NCI-H460 (cell line): ENCODE measurements at places on chromosomes 3 and 15.

DNA sequence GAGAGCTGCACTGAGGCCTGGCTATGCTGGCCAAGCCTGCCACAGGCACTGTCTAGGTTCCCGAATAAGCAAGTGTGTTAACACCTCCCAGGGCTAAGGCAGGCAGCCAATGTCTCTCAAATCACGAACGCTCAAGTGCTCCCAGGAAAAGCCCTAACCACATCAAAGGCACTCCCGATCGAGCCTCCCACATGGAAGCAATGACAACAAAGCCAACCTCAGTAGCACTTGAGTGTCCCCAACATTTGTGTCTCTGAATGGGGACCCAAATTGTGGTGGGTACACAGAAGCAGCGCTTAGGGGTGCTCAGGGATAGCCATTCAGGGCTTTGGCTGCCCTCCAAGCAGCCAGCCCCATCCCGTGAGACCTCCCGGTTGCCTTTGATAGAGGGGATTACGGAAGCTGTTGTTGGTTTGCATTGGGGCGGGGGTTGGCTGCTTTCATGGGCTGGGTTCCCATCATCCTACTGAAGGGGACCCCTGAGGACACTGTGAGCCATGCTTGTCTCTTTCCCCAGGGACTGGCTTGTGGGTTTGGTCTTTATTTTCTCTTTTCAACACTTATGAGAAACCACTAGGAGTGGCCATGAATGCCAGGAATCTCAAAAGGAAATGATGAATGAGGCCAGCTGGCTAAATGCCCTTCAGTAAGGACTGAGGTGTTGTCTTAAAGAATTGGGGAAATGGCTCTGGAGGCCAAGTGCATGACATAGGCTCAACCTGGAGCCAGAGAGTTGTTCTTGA is 234.1 kb upstream of the FEZF2 start:
- no peak for DNase-seq

- no peak for DNase-seq
Observed at GRCh38 chr3:105533960-105534359, 167.3 kb downstream of the ALCAM start.

- DNase-seq = no peak
Observed at GRCh38 chr3:184600685-184601377, 39.2 kb downstream of the EPHB3 start.

DNA sequence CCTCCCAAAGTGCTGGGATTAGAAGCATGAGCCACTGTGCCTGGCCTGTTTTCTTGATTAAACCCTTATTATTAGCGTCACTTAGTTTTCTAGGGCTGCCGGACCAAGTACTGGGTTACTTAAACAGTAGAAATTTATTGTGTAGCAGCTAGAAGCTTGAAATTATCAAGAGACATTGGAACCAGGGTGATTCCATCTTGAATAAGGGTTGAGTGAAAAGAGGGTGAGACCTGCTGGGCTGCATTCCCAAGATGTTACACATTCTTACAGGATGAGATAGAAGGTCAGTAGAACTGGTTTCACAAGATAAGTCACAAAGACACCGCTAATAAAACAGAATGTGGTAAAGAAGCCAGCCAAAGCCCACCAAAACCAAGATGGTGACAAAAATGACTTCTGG is 18.6 kb upstream of the FSTL1 start:
- no peak for DNase-seq

DNA sequence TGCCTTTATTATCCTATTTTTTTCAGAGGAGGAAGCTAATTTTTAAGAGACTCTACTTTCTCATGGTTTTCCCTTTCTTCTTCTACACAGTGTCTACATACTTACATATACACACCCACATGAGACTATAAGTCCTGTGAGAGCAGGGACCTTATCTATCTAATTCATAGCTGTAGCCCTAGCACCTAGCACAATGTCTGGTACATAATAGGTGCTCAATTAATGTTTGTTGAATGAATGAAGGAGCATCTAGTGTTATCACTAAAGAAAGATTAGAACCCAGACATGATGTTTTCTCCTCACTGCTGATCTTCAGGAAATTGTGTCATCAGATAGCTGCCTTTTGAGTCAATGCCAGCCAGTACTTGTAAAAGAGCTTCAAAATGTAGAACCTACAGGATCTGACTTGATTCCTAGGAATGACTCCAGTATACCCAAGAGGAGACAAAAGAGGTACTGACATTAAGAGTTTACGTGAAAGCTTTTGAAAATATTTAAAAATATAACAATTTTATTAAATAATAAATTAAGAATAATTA is 2.5 kb downstream of the SCG5 start:
- DNase-seq = no peak

GRCh38 chr15:63948971-63949370 is 97.3 kb downstream of the DAPK2 start:
- DNase-seq = no peak

GRCh38 chr15:35973029-35973428 is 427.1 kb upstream of the DPH6 start:
- DNase-seq = no peak

GRCh38 chr15:97875513-97876280 is 84.8 kb upstream of the ARRDC4 start:
- DNase-seq = no peak

DNA sequence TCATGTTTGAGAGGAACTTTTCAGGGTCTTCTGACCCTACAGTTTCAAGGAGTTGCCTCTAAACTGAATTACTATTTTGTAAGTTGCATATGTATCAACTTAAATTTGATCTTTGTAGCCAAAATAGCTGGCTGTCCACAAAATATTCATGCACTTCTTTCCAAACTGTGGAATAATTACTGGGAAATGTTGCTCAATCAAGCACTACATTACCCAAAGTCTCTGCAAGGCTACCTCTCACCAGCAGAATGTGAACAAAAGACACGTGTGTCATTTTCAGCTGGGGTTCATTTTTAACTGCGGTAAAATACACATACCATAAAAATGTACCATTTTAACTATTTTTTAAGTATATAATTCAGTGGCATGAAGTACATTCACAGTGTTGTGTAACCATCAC is 320.4 kb downstream of the CTNNB1 start:
- no peak for DNase-seq

- no peak for DNase-seq
Observed at GRCh38 chr3:31572236-31573004, 39.7 kb downstream of the STT3B start.

GRCh38 chr3:160471892-160472291 is 22.3 kb upstream of the TRIM59 start:
- no peak for DNase-seq

DNA sequence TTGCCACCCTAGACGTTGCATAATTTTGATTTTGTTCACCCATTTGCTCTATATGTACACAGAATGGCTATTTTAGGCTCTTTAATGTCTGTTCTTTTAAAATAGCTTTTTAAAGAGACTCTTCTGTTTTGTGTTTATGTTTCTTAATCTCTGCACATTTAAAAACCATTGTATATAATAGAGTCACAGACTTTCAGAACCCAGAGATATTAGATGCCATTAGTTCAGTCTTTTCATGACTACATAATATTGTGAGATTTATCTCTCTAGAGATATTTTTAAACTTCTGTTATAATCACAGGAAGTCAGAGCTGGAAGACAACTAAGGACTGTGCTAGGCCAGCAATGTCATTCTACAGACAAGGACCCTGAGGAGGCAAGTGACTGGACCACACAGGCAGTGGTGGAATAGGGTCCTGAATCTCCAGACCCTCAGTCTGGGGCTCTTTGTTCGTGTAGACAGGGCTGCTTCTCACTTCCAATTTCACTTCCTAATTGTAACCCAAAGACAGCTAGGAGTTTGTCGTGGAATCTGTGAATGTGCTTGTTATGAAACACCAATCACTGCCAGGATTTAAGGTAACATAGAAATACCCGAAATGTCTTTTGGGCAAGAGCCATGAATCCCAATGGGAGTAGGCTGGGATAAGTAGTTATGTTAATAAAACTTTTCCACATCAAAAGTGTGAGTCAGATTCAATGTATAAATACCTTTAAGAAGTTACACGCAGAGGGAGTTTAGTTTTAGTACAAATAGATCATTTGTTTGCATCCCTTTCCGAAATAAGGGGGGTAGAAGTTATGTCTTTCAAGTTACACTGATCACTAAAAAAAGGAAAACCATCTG is 165.2 kb upstream of the ROPN1 start:
- DNase-seq = no peak

DNA sequence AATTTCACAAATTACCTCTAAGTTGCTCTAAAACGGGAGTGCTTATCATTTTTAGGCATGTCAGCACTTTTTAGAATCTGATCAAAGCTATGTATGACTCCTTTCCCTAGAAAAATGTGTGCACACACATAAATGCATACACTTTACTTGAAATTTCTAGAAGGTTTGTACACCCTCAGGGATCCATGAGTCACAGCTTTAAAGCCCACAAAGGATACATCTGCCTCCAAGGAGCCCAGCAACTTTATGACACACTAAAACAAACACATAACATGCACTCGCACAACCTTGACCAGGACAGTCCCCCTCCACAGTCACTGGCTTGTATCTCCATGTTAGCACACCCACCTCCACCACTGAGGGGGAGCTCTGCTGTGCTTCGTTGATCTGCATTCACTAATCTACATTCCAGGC is 722.0 kb upstream of the CFAP20DC start:
- peak; percentile 31 for DNase-seq

GRCh38 chr3:45079715-45080114 is 53.6 kb downstream of the CLEC3B start:
- DNase-seq = no peak

- no peak for DNase-seq
Observed at GRCh38 chr3:114893361-114893760, 253.7 kb downstream of the ZBTB20 start.

GRCh38 chr3:56595975-56596840 is 39.2 kb downstream of the CCDC66 start:
- DNase-seq = no peak

- DNase-seq = no peak
Observed at GRCh38 chr3:107239703-107240102, 137.5 kb upstream of the CCDC54 start.

DNA sequence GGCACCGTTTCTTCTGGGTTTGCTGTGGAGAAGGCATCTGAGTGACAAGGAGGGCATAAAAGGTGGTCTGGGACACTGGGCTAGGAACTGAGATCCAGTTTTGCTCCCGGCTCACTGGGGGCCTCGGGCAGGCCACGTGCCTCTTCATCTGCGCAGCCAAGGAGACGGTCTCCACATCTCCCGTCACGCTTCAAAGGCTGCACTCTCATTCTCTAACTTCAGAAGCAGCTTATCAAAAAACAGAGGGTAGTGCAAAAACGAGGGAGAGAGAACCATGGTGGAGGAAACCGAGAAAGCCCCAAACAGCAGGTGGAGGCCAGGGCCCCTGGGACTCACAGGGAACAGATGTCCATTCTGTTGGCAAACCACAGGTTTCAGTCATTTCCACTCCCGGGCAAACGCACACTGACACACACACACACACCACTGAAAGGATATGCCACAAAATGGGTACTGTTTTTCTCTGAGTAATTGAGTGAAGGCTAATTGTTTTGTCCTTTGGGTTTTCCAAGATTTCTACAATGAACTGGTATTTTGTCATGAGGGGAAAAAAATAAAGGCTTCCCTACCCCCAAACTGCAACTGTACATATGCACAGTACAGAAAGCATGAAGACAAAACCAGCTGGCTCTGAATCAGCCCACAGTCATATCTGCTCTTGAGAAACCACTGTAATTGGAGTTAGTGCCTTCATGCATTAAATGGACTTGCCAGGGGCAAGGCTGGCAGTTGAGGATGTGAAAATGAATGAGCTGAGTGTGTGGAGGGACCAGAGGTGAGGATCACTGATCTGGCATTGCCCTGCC is 71.9 kb downstream of the MGLL start:
- no peak for DNase-seq

DNA sequence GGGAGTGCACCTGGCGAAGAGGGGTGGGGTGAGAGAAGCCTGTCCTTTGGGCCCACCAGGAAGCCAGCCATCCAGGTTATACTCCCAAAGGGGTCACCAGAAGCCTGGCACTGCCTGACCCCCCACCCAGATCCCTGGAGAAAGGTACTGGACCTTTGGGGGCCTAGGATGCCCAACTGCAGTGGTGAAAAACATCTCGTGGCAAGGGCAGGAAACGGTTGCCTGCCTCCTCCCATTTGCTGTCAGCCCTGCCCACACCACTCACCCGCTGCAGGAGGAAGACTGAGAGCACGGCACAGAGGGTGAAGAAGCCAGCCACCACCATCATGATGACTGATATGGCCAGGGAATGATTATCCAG is 2.2 kb upstream of the ULK3 start:
- DNase-seq = no peak

DNA sequence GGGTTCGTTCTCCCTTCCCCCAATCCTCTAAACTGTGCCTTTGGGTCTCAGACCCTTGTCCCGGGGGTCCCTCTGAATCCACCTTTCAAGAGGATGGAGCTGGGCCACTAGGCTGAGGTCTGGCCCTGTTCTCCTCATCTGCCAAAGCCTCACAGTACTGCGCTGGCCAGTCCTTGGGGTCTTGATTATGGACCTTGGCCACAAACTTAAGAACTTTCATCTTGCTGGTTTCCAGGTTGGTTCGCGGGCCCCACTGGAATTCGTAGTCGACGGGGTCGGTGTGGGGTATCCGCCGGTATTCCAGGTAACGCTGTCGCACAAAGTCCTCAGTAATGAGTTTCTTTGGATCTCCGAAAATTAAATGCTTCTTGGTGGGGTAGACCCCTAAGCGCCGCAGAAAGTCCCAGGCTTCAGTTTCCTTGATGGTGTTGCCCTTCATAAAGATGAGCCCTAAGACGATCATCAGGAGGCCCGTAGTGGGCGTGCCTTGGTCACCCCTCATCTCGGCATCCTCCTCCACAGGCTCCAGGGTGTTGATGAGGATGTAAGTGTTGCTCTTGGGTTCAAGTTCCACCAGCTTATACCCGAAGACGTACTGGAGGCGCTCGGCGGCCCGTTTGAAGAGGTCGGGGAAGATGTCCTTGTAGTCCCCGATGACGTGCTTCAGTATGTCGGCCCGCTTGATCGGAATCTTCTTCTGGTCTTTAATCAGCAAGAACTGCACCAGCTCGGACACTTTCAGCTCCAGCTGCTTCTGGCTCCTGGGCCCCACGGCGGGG is 727 bp downstream of the NSMCE3 start:
- peak; percentile 9 for DNase-seq
